Dermis blood vessel endothelial cell (primary cell): ENCODE measurements at places on chromosomes 5 and 9.

DNA sequence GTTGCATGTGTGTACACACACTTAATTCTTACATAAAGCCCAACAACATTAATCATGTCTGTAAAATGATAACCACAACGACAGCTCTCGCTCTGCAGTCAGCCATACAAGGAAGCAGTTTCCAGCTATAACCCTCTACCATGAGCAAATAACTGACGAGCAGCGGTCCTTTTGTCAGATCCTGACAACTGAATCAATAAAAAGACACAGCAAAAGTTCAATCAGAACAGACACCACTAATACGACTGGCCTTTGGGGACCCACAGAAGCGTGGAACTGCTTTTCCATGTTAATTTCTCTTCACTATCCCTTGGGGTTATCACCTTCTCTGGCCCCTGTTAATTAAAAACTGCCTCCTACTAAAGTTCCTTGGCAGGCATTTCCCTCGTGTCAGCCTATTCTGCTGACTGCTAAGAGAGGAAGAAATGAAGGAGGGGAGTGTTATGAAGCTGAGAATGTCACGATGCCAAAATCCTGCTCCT, 722.8 kb upstream of the GRAMD2B start:
- DNase-seq = no peak

GRCh38 chr9:35051069-35051967, 21.1 kb downstream of the VCP start:
- peak; percentile 75 for DNase-seq

- DNase-seq = peak; percentile 97
Measured at GRCh38 chr9:36258208-36258995, at the start of gene GNE. TSS of gene GNE (minus strand) at chr9:36258448. CDS start at chr9:36249355, 9,093 bp downstream.

DNA sequence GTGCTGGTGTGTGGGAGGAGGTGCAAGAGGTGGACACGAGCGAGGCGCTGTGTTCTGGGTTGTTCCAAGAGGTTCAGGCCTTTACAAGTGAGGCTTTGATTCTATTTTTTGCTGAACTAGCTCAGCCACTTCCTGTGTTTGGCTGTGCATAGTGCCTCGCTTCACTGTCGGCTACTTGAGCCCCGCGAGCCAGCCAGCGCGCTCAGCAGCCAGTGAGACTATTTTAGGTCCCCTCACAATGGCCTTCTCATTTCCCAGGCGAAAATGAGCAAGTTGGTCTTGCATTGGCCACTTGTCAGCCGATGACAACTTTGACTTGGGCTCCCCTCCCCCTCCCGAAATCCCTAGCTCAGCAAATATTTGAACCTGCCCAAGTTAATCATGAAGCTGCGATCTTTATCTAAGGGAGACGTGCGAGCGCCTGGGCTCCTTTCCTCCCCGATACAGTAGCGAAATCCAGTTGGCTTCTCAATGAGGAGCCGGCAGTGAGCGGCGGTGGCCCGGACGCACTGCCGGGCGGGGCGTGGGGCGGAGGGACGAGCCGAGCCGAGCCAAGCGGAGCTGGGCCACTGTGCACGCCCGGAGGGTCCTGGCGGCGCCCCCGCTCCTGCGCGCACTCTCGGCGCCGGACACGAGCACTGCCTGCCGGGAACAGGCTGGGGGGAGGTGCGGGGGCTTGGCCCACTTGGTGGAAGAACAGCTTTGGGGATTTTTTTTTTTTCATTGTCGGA, 72.6 kb downstream of the PIK3R1 start:
- DNase-seq = peak; percentile 69

- no peak for DNase-seq
Measured at GRCh38 chr5:53453898-53454718, 26.3 kb upstream of the FST start.
